ENCODE measurements at places on chromosomes 12 and 14.

DNA sequence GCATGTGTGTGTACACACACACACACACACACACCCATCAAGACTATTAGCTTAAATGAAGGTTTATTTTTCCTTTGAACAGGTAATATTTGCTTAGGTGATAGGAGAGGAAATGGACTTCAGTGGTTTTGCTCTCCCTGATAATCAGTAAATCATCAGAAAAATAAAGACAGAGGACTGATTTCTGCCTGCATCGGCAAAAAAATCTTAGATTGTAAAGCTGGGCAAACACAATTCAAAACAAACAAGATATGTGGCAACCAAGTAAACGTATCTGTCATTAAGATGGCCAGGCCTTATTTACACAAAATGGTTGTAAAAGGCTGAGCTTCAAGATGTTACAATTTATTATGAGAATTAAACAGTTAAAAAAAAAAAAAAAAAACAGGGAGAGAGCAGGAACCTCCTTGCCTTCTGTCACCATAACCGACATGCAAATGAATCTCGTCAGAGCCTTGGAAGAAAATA, 31.3 kb downstream of the PRKD1 start:
- DNase-seq, result no peak

DNA sequence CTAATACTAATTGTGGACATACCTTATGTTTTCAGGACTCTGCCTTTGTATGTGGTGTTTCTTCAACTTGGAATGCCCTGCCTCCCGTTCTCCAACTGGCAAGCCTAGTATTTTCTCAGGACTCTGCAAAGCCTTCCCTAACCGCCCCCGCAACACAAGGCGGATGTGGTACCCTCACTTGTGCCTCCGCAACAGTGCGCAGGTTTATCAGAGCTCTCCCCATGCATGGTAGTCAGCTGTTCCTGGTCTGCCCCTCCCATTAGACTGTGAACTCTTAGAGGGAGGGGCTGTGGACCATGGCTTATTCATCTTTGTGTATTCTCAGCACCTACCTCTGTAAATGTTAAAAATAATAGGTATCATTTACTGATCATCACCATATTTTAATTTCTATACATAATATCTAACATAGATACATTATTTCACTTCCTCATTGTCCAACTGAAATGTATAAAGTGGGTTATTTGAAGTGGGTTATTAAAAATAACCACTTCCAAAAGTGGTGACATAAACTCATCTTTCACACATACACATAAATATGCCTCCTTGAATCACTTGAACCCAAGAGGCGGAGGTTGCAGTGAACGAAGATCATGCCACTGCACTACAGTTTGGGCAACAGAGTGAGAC, 9.0 kb downstream of the LPAR5 start:
- no peak for DNase-seq

DNA sequence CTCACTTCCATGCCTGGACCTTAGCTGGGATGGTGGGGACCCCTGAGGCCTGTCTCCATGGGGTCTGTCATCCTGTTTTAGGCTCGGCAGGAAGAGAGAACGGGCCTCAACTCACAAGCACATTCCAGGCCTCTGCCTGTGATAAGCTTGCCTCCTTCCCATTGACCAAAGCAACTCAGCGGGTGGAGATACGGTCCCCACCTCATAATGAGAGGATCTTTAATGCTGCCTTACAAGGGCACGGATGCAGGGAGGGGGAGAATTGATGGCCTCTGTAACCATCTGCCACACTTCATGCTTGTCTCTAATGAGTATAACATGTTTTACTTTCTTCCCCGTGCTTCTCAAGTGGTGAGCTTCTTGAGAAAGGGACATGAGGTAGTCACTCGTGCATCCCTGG, 50.0 kb downstream of the GLT1D1 start:
- DNase-seq, result no peak

DNA sequence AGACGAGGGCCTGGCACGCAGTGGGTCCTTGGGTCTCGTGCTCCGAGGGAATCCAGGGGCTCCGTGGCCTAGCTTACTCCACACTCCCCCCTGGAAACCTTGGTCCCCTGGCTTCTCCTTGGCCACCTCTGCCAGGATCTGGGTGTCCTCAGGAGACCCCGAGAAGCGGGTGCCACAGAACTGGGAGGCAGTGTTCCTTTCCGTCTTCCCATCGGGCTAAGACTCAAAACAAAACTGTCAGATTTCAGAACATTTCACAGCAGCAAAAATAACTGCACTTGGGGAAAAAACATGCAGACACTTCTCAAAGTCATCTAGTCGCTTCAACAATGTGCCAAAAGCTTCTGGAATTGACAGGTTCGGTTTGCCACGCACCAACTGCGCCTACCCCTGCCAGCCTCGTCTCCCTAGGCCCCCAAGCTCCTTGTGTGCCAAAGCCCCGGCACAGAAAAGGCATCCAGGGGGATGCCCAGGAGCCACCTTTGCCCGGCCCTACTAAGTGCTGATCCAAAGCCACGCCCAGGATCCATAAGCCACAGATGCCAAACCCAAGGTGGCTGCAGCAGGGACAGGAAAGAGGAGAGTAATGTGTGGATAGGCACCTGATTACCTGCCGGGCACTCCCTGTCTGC, 58.4 kb upstream of the DIO3 start:
- DNase-seq, result no peak

- no peak for DNase-seq
These were observed 39.8 kb upstream of the PWP1 start for GRCh38 chr12:107645630-107646333.

GRCh38 chr14:58772116-58772515, 134.4 kb downstream of the DACT1 start:
- no peak for DNase-seq

GRCh38 chr14:20460458-20461224, 593 bp downstream of the PIP4P1 start:
- DNase-seq, result no peak

- no peak for DNase-seq
These were observed 3.0 kb downstream of the FOXA1 start for GRCh38 chr14:37591941-37592481.

DNA sequence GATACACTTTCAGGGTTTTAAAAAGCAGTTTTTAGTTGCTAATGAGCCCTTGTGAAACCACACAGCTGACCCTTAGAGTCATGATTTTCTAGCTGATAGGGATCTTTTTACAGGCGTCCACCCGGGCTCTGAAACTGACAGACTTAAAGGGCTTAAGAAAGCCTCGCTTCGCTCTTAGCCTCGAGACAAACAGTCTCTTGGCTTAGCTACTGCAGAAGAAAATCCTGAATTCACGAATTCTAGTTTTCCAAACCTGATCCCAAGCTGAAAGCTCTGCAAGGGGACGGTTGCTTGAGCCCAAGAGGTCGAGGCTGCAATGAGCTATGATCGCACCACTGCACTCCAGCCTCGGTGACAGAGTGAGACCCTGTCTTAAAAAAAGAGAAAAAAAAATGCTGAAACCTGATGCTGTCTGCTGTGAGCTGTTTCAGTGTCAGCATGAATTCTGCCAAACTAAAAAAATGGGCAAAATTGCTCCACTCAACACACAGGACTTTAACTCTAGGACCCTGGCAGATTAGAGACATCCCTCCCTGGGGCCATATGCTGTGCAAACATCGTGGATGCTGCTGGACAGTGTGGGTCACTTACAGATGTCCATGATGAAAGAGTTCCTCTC, 3.1 kb upstream of the HPD start:
- peak; percentile 20 for DNase-seq

DNA sequence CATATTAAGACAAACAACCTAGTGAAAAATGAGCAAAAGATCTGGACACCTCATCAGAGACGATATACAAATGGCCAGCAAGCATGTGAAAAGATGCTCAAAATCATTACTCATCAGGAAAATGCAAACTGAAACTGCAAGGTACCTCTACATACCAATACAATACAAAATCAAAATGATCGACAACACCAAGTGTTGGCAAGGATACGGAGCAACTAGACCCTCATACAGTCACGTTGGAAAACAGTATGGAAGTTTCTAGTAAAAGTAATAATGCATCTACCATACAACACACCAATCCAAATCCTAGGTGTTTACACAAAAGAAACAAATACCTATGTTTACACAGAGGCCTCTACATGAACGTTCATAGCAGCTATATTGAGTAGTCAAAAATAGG, 99.9 kb downstream of the IPO8 start:
- DNase-seq, result no peak

DNA sequence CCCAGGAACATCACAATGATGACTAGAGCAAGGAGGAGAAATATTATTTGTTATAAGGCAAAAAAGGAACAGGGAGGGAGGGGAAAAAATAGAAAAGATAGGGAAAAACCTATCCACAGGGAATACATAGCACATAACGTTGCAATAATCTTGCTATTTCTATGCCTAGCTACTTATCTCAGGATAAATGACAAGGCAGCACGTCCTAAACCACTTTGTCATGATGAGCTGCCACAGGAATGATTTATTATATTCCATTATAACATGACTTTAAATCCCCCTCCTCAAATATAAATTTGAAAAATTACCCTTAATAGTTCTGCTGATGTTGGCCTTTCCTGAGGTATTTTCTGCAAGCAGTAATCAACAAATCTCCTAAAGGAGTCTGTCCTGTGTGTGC, 76.7 kb downstream of the PEBP1 start:
- DNase-seq, result no peak

DNA sequence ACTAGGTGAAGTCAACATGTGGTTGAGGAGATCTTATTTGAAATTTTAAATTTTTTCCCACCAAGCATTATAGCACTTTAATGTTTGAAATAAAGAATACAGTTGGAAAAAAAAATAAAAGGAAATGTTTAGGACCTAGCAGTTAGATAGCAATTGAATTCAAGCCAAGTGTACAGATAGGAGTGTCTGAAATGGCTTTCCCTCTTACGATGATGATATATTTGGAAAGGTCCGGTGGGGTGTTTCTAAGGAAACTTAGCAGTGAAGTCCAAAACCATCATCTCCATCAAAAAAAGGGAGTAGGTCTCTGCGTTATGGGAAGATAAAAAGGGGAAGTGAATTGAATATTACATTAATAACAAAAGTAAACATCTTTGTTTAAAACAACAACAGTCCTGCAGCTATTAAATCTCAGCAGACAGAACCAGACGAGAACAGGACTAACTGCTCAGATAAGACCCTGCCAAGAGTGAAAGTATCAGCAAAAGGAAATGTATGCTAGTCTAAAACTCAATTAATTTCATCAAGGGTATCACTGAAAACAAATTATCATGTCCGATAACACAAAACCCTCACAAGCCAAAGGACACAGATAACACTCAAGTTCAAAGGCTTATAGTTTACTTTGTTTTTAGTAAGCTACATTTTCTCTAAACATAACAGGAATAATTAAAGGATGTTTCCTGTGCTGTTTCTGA, 242.0 kb downstream of the BMP4 start:
- no peak for DNase-seq

- peak; percentile 84 for DNase-seq
These were observed 55.2 kb downstream of the SLC25A21 start for GRCh38 chr14:37116933-37117849.

- peak; percentile 55 for DNase-seq
These were observed 35.7 kb upstream of the HIF1A start for GRCh38 chr14:61659582-61659981.

GRCh38 chr14:22829661-22830442, at the start of gene MRPL52:
MRPL52 (plus strand) TSS chr14:22829887; CDS start chr14:22829913, 26 bp downstream.
- DNase-seq, result peak; percentile 88

- no peak for DNase-seq
These were observed 114.9 kb downstream of the METTL25 start for GRCh38 chr12:82473111-82473754.

DNA sequence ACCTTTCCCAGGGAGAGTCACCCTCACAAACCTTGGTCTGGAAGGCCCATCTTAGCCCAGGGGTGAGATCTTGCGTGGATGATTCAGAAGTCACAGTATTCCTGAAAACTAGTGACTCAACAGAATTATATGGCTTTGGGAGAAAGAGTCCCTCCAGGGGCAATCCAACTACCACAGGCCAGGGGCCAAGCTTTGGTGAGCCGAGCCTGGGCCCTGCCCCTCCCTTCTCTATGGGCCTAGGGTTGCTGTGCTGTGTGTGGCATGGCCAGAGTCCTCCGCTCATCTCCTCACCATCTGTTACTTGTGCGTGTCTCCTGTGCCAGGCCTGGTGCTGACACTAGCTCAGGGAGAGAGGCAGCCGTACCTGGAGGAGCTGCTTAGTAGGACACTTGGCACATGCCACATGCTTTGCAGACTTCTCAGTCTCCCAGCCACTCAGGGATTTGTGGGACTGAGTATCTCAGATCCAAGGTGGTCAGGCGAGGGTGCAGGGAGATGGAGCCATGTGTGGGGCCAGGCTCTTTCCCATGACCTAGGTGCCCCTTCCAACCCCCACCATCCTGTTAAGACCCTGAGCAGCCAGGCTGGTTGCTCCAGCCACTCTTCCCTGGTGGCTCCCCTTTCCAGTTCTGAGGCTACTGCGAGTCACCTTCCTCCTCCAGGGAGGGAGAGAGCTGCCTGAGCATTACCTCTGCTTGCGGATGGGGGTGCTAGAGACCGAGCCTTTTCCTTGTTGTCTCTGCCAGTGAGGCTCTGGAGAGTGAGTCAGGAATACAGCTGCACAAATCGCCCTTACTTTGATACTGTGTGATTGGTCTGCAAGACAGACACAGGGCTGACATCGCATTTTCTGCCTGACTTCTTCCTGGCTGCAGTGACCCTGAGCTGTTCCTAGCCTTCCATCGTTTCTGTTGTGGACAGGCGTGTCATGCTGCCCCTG, 94.1 kb downstream of the SLC25A47 start:
- DNase-seq, result peak; percentile 92

DNA sequence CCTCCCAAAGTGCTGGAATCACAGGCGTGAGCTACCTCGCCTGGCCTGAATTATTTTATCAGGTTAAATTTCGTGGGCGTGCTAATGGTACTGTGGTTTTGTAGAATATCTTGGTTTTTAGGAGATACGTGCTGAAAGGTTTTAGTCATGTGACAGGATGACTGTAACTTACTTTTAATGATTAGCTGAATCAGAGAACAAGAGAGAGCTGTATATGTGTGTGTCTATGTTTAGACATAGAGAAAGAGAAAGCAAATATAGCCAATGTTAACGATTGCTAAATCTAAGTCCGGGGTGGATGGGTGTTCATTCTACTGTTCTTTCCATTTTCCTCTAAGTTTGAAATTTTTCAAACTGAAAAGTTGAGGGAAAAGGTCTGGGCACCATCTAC, 9.2 kb upstream of the PNMA1 start:
- DNase-seq, result peak; percentile 17

DNA sequence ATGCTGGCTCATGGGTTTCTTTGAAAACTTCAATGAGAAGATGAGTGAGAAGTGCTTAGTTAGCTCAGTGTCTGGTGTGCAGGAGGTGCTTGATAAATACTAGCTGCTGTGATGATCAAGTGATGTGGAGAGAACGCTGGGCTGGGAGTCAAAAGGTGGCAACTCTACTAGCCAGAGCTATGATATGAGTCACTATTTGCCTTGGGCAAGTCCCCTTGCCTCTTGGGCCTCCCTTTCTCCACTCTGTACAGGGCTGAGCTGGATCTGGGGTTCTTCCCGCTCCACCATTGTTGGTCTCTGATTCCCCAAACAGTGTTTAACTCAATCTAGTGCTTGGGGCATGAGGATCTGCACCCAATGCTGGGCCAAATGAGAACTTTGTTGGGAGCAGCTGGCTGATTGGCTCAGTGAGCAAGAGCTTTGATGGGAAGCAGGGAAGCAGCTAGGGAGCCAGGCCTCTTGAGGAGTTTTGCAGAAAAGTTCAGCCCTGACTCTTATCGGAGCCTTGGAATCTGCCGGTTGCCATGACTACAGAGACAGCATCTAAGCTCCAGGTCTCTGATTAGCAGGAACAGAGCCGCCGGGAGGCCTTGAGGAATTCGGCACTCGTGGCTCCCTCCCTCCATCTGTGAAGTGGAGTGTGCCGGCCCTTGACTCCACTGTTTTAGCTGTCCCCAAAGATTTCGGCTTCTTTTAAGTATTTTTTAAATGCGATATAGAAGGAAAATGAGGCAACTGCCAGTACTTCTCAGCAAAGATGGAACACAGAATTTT, 82.1 kb upstream of the HSPB8 start:
- no peak for DNase-seq

- DNase-seq, result no peak
These were observed 2.6 kb downstream of the LMO3 start for GRCh38 chr12:16603260-16603915.

Measured in HCEC 1CT (cell line).